ENCODE measurements at places on chromosomes 3 and 15. TPM values are rescaled to one million over a fixed set of nuclear protein-coding genes. Genes with fewer than 3 reads are reported as not detected.

The CAMK1 gene
- total RNA-seq, result 22.5 TPM

The BBX gene
- total RNA-seq, result 51.6 TPM

The CADPS gene
- 8.5 TPM for total RNA-seq

The TUSC7 gene
- not detected for total RNA-seq

The NAALADL2 gene
- total RNA-seq, result 4.3 TPM

Measured in neural crest cell (in vitro differentiated cells).